AG08395 (cell line): ENCODE measurements at places on chromosomes 6 and 20.
A peak's percentile ranks its signal among the peaks of the same experiment; 100 is the strongest.

DNA sequence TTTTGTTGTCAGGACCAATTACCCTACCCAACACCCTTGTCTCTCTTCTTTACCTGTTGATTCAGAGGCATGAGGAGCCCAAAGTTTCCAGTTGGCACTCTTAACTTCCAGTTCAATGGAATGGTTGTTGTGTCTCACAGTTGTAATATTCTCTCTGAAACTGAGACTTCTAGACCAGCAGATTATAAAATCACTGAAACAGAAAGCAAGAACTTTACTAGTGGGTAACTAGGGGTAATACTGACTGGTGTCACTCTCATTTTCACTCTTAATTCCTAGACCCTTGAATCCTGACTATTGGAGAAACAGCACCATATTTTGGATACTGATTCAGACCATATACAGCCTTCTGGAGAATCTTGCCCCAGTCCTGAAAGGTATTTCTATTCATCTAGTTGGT lies 140.2 kb upstream of the MMS22L start:
- DNase-seq, result no peak

- peak; percentile 15 for DNase-seq
Measured at GRCh38 chr6:85756982-85757381, 114.3 kb upstream of the SYNCRIP start.

- DNase-seq, result no peak
Measured at GRCh38 chr20:59802471-59803221, 130.8 kb downstream of the SYCP2 start.

- DNase-seq, result no peak
Measured at GRCh38 chr6:40440053-40440452, 147.1 kb downstream of the LRFN2 start.

DNA sequence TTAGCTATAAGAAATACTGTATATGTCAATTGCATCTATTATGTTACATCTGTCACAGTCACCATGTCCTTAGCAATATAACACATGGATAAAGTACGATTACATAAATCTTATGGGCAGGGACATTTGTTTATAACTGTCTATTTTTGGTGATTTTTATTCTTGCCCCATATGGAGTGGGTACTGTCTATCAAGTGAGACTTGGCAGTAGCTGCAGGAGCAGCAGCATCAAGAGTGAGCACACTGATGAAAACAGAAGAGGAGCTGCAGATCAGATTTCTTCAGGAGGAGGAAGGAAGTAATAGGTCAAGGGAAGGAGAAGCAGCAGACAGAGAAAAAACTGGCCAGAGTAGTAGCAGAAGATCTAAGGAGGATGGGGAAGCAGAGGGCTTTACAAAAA lies 516.7 kb downstream of the C6orf118 start:
- DNase-seq, result no peak

- no peak for DNase-seq
Measured at GRCh38 chr6:152052061-152052460, 244.6 kb downstream of the ESR1 start.

GRCh38 chr6:136192902-136193301 lies 57.2 kb downstream of the MTFR2 start:
- no peak for DNase-seq

- DNase-seq, result no peak
Measured at GRCh38 chr6:90167514-90168379, 128.9 kb downstream of the BACH2 start.

- DNase-seq, result no peak
Measured at GRCh38 chr6:106666282-106667021, 37.1 kb downstream of the QRSL1 start.

- no peak for DNase-seq
Measured at GRCh38 chr6:32045811-32046449, 7.7 kb downstream of the CYP21A2 start.

DNA sequence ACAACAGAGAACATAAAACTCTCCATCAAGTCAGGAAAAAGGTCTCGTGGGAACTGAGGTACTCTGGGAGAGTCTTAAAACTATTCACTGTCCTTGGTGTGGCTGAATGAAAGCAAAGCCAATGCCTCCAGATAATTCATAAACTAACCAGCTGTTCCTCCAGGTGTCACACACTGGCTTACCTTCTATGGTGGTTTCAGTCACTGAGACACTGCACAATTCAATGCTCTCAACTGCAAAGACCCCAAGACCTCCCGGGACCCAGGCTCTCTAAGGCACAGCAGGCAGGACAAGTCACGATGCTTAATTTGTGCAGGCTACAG lies 100.8 kb downstream of the GMPR start:
- no peak for DNase-seq

DNA sequence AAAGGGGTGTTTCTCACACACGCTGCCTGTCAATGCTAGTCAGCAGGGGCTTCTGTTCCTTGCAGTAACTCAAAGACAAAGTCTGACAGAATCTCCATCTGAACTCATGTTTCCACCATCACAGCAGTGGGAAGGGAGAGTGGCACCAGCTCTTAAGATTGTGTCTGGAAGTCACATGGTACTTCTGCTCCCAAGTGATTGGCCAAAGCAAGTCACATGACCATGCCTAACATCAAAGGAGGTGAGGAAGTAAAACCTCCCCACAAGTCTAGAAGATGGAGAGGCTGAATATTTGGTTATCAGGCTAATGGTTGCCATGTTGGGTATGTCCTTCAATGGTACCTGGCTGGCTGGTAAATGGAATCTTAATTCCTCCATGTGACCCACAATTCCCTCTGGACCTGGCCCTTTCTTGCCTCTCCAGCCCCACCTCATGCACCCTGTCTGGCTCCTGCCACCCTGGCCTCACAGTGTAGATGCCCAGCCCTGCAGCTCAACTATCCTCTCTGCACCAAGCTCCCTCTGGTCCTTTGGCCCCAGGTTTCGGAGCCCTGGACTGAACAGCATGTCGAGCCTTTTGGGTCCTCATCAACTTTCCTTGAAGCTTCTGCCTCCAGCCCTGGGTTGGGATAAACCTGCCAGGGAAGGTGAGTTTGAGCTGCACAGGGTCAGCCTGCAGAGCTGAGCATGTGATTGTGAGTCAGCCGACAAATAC lies 51.0 kb upstream of the PMEPA1 start:
- DNase-seq, result no peak

GRCh38 chr20:59725476-59726280 lies 121.3 kb downstream of the PHACTR3 start:
- DNase-seq, result peak; percentile 19

DNA sequence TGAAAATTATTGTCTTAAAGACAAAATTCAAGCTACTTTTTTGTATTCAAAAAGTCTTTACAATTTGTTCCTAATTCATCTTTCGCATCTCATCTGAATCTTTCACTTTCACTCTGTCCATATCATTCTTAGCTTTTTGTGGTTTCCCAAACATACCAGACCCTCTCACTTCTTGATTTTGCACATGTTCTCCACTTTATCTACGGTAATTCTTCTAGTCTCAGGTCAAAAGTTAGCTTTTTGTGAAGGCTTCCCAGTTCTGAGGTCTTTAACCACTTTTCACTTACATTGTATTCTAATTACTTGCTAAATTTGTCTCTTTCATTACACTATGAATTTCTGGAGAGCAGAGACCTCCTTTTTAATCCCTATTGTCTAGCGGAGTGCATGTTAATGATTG lies 34.6 kb upstream of the EPHA7 start:
- DNase-seq, result no peak

DNA sequence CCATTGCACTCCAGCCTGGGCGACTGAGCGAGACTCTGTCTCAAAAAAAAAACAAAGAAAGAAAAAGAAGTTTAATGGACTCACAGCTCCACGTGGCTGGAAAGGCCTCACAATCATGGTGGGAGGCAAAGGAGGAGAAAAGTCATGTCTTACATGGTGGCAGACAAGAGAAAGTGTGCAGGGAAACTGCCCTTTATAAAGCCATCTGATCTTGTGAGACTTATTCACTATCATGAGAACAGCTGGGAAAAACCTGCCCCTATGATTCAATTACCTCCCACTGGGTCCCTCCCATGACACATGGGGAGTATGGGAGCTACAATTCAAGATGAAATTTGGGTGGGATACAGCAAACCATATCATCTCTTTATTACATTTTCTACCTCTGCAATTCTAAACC lies 25.9 kb downstream of the SF3B5 start:
- DNase-seq, result no peak

DNA sequence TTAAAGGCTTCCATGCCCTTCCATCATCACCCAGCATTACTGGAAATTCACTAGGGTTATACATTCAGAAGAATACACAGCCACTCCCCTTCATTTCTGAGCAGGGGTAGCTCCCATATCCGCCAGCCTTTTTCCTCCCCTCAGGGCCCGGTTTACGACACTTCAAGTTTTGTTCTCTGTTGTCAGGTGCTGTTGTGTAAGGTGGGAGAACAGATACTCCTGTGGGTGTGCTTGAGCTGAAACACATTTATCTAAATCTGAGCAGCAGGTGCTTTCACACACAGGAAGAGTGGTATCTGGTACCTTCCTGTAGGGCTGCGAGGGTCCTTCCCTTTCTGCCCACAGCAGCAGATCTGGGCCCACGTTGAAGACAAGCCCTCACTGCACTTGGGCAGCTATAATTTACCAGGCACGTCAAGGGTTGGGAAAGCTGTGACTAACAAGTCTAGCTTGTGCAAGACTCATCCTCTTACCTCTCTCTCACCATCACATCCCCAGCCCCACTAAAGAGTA lies 215.8 kb upstream of the RREB1 start:
- no peak for DNase-seq

- DNase-seq, result no peak
Measured at GRCh38 chr20:41222296-41222695, 85.0 kb downstream of the PLCG1 start.

GRCh38 chr20:15759594-15759993 lies 813.7 kb downstream of the KIF16B start:
- DNase-seq, result peak; percentile 34
